ENCODE measurements at places on chromosomes 7 and 10.

GRCh38 chr7:157027568-157028198, 17.2 kb upstream of the MNX1 start:
- no peak for DNase-seq

- no peak for DNase-seq
Observed at GRCh38 chr10:60130130-60130579, 223.8 kb upstream of the CCDC6 start.

GRCh38 chr7:18803923-18804322, 308.4 kb downstream of the HDAC9 start:
- DNase-seq = no peak

- no peak for DNase-seq
Observed at GRCh38 chr10:131806146-131806545, 94.7 kb upstream of the PPP2R2D start.

DNA sequence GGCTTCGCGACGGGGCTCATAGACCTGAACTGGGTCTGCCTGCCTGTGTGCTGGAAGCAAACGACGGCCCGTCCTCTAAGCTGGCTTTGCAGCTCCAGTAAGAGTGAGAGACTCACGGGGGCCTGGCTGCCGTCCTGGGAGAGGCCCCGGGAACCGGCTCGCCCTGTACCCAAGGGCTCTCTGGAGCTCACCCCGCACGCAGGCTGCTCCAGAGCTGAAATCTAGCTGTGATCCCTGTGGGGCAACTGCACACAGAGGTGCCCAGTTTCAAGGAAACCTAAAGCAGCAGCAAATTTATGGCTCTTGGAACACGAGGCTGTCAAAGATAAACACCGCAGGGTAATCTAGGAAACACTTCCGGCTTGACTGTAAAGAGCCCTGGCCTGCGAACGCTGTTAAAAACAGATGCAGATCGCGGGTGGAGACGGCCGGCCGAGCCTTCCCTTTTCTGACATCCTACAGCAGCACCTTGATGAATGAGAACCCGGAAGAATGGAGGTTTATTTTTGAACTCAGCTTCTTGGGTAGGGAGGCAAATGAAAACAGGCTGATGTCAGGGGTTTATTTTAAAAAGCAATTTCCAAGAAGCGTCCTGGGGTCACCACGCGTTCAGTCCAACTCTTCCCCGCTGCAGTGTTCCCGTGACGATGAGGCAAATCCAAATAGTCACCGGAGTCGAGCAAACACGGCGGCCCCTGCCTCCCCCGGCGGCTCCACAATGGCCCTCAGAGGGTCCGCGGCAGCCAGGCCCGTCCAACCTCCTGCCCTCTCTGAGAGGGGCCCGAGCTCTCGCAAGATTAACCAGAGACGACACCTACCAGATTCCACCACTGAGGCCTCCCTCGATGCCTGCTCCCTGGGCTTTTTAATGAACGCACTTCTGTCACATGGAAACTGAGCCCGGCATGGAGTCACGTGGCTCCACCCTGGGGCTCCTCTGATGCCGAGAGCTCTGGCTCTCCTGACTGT, 29.6 kb downstream of the AMZ1 start:
- DNase-seq = no peak

DNA sequence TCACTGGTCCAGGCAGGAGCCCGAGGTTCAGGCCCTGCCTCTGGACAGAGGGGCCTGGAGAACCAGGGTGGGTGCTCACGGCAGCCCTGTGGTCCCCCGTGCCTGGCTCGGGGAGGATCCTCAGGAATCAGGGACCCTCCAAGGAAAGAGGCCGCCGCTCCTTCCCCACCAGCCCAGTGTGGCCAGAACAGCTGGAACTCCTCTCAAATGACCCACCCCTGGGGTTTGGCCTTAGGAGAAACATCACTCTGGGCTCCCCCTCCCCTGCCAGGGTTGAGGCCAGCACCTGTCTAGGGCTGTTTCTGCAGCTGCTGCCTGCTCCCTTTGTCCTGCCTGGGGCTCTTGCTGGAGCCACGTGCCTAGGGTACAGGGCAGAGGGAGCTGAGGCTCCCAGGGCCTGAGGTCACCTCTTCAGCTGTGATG, 161.0 kb downstream of the RNF216 start:
- DNase-seq = no peak

DNA sequence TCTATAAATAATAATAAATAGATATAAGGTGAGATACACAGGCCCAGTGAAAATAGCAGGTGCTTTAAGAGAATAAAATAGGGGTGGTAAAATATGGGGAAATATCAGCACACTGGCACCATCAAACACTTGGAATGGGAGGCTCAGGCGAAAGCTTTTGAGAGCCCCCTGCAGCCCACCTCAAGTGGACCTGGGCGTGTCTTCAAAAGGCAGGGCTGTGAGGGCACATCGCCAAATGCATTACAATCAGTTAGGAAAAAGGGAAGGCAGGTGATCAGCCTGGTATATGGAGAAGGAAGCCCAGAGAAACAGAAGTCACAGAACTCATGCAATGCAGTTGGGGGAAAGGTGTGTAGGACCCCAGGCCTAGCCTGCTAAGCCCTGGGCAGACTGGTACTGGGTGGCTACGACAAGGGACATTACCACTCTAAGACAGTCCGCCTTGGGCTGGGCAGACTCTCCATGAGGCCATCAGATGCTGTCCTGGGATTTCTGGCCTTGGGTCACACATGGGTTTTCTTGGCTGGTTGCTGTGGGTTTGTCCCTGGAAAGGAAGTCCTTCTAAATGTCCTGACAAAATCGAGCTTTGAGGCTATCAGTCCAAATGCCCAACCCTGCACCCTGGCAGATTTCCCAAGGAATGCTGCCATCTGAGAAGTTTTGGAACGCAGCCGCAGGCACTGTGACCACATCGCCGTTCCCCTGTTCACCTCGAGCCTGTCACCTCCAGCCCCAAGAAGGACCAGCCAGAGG, 330.6 kb downstream of the GRID1 start:
- DNase-seq = no peak

GRCh38 chr10:15448598-15448997, 77.5 kb upstream of the FAM171A1 start:
- DNase-seq = no peak

Data from activated CD8-positive, alpha-beta memory T cell treated with anti-CD3 and anti-CD28 coated beads for 48 hours (primary cell).